ENCODE measurements at places on chromosomes 2 and 18.

DNA sequence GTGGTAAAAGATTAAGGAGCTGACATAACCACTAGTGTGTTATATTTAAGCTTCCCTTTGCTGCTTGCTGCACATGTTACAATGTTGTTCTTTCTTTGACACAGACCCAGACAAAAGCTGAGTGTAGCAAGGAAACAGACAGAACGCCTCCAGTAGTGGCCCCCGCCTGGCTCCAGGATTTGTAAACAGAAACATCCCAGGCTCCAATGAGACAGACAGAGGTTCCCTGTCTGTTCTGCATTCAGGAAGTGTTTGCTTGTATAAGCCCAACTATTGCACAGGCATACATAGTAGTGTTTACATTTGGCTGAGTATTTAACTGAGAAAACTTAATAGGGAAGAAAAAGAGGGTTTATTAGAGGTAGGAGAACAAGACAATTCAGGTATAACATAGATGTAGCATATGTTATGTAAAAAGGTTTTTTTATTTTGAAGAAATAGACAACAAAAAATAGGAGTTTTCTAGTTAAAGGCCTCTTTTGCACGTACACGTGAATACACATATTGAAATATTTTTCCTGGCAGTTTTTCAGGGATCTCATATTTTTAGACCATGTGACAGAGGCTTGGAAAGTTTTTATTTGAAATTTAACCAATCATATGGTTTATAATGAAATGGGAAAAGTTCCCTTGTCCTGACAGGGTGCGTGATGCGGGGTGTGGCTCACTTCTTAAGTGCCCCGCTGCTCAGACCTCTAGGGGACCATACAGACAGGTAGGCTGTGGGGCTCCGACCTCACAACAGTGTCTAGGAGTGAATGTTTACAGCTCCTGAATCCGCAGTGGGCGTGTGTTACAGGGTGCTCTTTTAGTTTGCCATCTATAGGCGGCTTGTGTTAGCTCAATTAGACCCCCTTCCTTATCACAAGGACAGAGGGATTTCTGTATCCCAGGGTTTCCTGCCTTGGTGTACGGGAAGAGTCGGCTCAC lies 118.4 kb downstream of the BMPR2 start:
- no peaks in the 10 kb centered on the region for H3K27me3 ChIP-seq
- no peak for DNase-seq
- no peak overlapping the region for H3K4me3 ChIP-seq
- H3K27ac ChIP-seq = no peak overlapping the region

- no peaks in the 10 kb centered on the region for H3K27me3 ChIP-seq
- H3K27ac ChIP-seq = no peak overlapping the region
- 0 out of 2 replicates have a peak, but pooled peaks cover 3% of the 10 kb centered on the region for H3K4me1 ChIP-seq
- no peak for DNase-seq
Measured at GRCh38 chr2:169090133-169090820, 20.9 kb downstream of the DHRS9 start.

GRCh38 chr2:24024018-24024417 lies 14.1 kb downstream of the MFSD2B start:
- H3K27me3 ChIP-seq = no peaks in the 10 kb centered on the region
- peaks cover 28% of the 10 kb centered on the region for H3K4me1 ChIP-seq
- no peak overlapping the region for H3K4me3 ChIP-seq
- H3K27ac ChIP-seq = no peak overlapping the region
- peaks cover 3% of the 10 kb centered on the region for H3K36me3 ChIP-seq
- no peak for DNase-seq

GRCh38 chr2:24898122-24899109 lies 21.6 kb downstream of the ADCY3 start:
- no peak for DNase-seq
- H3K27me3 ChIP-seq = no peaks in the 10 kb centered on the region

GRCh38 chr2:239289545-239289944 lies 111.3 kb downstream of the HDAC4 start:
- H3K4me1 ChIP-seq = peaks cover 33% of the 10 kb centered on the region
- no peaks in the 10 kb centered on the region for H3K36me3 ChIP-seq
- no peak overlapping the region for H3K27ac ChIP-seq

GRCh38 chr18:25646971-25647370 lies 295.0 kb upstream of the ZNF521 start:
- peaks cover 2% of the 10 kb centered on the region for H3K4me1 ChIP-seq
- no peak overlapping the region for H3K27ac ChIP-seq
- no peak for DNase-seq
- H3K4me3 ChIP-seq = no peak overlapping the region
- no peaks in the 10 kb centered on the region for H3K27me3 ChIP-seq

DNA sequence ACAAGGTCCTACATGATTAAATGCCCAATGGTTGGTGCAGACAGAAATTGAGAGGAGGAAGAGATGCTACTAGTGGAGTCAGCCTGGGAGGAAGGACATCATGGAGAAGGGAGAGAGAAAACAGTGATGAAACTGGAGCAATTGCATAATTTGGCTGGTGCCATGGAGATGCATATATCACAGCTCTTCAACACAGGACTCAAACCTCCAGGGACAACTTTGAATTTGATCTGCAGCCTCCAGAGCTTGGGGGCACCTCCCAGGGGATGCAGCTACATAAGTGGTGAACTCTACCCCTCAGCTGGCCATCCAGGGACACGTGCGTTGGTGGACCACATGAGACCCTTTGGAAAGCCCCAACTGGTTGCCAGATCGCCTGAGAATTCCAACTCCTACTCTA lies 80.4 kb downstream of the CTAGE1 start:
- H3K4me1 ChIP-seq = no peaks in the 10 kb centered on the region
- no peaks in the 10 kb centered on the region for H3K36me3 ChIP-seq
- H3K27me3 ChIP-seq = no peaks in the 10 kb centered on the region
- no peak for DNase-seq
- no peak overlapping the region for H3K27ac ChIP-seq

DNA sequence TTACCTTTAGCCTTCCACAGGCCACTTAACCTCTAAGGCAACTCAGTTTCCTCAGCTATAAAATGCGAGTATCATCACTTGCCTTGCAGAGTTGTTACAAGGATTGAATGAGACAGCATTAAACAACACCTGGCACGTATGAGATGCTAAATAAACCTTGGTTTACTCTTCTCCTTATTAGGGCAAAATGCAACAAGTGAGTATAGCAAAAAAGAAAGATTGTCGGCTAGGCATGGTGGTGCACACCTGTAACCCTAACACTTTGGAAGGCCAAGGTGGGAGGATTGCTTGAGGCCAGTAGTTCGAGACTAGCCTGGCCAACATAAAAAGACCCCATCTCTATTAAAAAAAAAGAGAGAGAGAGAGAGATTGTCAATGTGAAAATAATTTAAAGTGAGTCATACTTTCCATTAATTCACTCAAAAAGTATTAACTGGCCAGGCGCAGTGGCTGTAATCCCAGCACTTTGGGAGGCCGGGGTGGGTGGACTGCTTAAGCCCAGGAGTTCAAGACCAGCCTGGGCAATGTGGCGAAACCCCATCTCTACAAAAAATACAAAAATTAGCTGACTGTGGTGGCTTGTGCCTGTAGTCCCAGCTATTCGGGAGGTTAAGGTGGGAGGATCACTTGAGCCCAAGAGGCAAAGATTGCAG lies 8.0 kb downstream of the ATAD2B start:
- no peak overlapping the region for H3K27ac ChIP-seq
- no peaks in the 10 kb centered on the region for H3K27me3 ChIP-seq
- no peaks in the 10 kb centered on the region for H3K36me3 ChIP-seq
- no peak for DNase-seq
- H3K4me1 ChIP-seq = peaks cover 5% of the 10 kb centered on the region
- no peak overlapping the region for H3K4me3 ChIP-seq

DNA sequence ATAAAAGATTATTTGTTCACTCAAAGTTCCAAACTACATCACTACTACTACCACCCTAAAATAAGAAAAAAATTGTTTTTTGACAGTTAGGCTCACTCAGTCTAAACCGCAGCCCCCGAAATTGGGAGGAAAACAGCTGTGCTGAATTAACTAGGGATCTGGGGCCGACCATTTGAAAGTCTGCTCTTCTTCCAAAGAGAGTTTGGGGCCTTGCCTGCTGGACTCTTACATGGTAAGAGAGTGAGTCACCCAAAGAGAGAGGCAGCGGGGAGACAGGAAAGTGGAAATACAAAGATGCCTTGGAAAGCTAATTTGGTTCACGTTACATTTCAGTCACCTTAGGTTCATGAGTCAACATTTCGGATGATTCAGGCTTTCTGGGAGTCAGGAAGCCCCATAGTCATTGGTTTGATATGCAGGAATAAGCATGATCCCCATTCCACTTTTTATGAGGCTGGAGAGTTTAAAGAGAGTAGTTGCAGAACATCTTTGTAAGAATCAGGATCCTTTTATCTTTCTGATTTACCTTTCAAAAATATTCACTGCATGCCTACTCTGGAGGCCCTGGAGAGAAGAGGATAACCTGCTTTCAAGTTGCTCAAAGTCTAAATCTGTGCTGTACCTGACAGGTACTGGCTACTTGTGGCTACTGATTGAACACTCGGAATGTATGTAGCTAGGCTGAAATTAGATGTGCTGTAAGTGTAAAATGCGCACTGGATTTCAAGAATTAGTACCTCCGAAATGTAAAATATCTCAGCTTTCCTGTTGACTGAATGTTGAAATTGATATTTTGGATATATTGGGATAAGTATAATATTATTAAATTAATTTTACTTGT lies 995 bp upstream of the RTN4 start:
- H3K4me3 ChIP-seq = peak overlapping the region; percentile 70
- H3K27me3 ChIP-seq = no peaks in the 10 kb centered on the region
- no peaks in the 10 kb centered on the region for H3K4me1 ChIP-seq
- no peaks in the 10 kb centered on the region for H3K36me3 ChIP-seq
- H3K27ac ChIP-seq = peak overlapping the region; percentile 51
- peak; percentile 39 for DNase-seq

DNA sequence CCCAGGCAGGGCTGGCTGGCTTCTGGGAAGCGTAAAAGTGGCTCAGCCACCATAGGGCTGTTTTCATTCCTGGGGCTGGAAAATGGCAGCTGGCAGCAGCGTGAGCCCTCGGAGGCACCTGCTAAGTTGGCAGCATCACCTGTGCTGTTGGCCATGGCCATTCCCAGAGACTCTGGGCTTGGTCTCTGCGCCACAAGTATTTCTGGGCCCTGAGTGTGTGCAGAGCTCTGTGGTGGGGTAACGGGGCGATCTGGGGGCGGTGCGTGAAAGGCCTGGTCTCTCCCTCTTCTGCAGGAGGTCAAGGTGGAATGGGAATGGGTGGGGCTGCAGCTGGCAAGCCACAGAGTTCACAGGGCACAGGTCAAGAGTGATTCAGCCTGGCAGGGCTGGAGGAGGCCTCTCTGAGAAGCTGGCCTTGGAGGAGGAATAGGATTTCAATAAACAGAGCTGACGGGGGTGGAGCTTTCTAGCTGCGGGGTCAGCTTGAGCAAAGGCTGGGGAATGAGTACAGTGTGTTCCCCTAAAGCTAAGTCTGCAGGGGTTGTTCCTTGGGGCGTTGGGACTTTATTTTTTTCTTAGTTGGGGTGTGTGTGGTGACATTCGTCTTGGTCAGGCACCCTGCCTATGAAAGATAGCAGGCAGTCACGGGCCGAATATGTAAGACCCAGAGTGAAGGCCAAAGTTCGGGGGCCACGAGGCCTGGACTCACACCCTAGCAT lies 10.3 kb upstream of the NTSR2 start:
- H3K27ac ChIP-seq = no peak overlapping the region
- peaks cover 18% of the 10 kb centered on the region for H3K4me1 ChIP-seq
- H3K36me3 ChIP-seq = no peaks in the 10 kb centered on the region
- no peaks in the 10 kb centered on the region for H3K27me3 ChIP-seq
- DNase-seq = no peak

Data from H1 (cell line).